ENCODE measurements at places on chromosomes 1 and 21.
A peak's percentile ranks its signal among the peaks of the same experiment; 100 is the strongest.

DNA sequence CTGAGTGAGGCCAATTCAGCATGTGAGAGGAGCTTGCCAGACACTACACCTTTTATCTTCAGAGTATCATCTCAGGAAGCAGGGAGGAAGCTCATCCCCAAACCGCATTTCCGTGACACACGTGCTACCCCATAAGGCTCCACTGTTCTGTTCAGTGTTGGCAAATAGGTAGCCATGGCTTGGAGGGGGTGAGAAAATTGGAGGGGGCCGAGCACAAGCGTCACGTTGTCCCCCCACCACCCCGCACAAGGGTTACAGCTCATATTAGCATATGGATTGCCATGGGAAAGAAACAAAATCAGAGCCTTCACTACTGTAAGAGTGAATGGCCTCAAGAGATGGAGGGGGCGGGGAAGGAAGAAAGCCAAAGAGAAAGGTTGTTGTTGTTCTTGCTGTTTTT is 46.7 kb downstream of the OLIG1 start:
- DNase-seq, result no peak

DNA sequence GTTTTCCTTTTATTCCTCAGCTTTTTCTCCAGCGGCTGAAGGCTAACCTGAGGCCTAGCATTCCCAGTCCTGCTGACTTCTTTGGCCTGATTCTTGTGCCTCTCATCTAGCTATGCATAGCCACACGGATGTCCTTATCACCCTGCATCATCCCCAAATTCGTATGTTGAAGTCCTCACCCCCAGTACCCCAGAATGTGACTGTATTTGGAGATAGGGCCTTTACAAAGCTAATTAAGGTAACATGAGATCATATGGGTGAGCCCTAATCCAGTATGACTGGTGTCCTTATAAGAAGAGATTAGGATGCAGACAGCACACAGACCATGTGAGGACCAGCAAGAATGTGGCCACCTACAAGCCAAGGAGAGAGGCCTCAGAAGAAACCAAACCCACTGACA is 44.6 kb downstream of the CDCP2 start:
- no peak for DNase-seq

- DNase-seq, result peak; percentile 67
Observed at GRCh38 chr1:181479137-181479745, 4.1 kb upstream of the CACNA1E start.

GRCh38 chr1:213564215-213564659 is 423.5 kb upstream of the PROX1 start:
- peak; percentile 27 for DNase-seq

GRCh38 chr1:24289937-24290595 is 29.1 kb upstream of the GRHL3 start:
- peak; percentile 94 for DNase-seq

- no peak for DNase-seq
Observed at GRCh38 chr1:17123196-17124045, 4.2 kb upstream of the PADI2 start.

GRCh38 chr1:54800899-54801759 is at the start of gene TTC22:
Gene TTC22 (minus strand): TSS chr1:54801323. CDS start chr1:54801163, 160 bp downstream.
- DNase-seq, result peak; percentile 36

DNA sequence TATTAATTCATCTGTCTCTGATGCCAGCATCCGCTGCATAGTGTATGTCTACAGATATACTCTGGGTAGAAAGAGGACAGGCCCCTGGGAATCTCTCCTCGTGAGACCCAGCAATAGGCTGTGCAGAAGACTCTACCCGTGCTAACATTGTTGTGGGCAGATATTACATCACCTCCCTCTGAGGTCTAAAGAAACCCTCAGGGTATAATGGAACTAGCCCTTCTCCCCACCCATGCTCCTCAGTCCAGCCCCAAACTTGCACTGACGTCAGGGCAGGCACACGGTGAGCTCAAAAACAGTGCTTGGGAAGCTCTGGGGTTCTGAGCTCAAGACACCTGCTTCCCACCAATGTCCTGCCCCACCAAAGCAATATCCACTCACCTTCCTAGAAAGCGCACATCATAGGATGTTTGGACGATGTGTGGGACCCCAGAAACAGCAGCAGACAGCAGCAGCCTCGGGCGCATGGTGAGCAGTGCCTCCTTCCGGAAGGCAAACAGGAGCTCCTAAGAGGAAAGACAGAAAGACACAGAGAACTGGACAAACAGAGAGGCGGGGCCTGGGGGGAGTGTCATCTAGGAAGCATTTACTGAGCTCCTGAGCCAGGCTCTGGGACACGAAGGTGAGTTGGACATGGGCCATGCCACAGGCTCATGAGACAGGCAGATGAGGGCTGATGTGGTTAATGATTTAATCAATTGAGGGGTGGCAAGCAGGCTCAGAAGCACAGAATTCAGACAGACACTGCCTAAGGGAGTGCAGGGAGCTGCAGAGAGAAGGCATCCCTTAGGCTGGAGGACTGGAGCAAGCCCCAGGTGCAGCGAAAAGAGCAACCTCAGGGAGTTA is 4.8 kb downstream of the OVGP1 start:
- DNase-seq, result no peak

DNA sequence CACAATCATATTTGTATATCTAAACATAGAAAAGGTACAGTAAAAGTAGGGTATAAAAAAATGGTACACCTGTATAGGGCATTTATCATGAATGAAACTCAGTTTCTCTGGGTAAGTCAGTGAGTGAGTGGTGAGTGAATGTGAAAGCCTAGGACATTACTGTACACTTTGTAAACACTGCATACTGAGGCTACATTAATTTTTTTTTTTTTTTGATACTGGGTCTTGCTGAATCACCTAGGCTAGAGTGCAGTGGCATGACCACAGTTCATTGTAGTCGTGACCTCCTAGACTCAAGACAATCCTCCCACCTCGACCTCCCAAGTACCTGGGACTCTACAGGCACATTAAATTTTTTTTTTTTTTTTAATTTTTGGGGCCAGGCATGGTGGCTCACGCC is 27.8 kb downstream of the FBXO28 start:
- DNase-seq, result no peak

- DNase-seq, result no peak
Observed at GRCh38 chr1:19330449-19331135, 18.5 kb downstream of the SLC66A1 start.

- no peak for DNase-seq
Observed at GRCh38 chr1:163163881-163164582, 38.7 kb downstream of the RGS5 start.

GRCh38 chr1:48743480-48743879 is 33.2 kb downstream of the BEND5 start:
- no peak for DNase-seq

GRCh38 chr1:247854899-247855545 is 2.0 kb upstream of the TRIM58 start:
- no peak for DNase-seq

DNA sequence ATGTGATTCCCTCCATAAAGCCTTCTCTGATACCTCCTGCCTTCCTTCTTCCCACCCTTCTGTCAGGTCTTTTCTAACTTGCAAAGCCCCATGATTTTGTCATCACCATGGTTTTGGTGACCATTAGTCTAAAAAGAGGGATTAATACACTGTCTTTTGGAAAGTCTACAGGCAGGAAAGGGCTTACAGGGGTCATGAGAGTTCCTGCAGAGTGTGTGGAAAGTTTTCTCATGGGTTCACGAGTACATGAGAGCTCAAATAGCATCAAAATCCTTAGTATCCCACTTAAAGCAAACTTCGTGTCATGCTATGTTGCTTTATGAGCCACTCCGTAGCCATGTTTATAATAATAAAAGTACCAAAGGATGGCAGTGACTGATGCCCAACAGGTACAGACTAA is 86.6 kb upstream of the BMP8A start:
- DNase-seq, result no peak

DNA sequence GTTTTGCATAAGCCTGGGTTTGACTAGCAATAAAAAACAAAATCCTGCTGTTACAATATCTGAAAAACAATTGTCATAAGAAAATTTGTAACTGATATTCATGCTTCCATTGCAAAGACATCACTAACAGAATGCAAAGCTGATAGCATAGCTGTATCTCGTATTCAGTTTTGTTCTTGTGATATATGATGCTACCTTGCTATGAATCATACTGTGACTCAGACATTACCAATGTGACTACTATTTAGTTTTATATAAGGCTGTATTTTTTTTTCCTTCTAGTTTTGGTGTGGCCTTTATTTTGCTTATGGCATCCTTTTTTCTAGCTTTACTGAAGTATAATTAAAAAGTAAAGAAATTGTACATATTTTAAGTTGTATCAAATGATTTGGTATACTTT is 1381.8 kb downstream of the MRPL39 start:
- no peak for DNase-seq

DNA sequence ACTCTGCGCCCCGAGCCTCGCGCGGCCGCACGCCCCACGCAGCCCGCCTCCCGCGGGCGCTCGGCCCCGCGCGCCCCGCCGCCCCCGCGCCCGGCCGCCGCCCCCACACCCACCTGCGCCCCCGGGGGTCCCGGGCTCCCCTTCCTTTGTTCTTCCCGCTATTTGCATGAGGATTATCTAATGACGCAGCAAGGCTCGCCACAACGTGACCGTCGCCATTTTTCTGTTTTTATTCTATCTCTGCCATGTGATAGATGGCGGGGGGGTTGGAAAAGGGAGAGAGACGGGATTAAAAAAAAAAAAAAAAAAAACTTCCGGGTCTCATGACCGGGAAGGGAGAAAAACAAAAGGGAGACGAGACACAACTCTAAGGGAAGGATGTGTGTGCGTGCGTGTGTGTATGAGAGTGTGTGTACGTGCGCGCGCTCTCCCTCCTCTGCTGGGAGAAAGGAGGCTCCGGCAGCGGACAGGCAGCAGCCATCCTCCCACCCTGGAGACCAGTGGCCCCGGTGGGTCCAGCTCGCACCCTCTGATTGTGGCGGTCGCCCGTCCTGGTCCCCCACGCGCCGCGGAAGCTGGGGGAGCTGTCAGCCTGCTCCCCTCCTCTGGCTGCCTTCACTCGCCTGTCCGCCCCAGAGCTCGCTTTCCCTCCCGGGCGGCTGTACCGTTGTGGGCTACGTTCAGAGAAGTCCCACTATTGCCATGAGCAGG is 80.4 kb upstream of the AK4 start:
- DNase-seq, result peak; percentile 80

DNA sequence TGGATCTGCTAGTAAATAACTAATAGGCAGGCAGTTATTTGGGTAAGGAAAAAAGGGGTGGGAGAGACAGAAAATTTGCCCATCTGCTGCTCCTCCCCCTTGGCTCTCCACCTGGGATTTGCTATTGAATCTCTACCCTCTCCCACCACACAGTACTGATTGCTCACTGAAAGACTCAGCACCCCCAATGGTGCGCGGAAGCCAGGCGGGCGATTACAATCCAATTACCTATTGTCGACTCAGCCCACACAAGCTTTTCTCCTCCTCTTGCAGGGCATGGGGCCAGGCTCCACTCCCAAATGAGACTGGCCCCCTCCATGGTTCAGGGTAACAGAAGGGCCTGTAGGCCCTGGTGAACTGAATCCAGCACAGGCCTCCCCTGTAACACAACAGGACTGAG is 2.7 kb upstream of the HMGN2 start:
- peak; percentile 31 for DNase-seq

- DNase-seq, result no peak
Observed at GRCh38 chr1:116564426-116564825, 6.4 kb downstream of the CD58 start.

DNA sequence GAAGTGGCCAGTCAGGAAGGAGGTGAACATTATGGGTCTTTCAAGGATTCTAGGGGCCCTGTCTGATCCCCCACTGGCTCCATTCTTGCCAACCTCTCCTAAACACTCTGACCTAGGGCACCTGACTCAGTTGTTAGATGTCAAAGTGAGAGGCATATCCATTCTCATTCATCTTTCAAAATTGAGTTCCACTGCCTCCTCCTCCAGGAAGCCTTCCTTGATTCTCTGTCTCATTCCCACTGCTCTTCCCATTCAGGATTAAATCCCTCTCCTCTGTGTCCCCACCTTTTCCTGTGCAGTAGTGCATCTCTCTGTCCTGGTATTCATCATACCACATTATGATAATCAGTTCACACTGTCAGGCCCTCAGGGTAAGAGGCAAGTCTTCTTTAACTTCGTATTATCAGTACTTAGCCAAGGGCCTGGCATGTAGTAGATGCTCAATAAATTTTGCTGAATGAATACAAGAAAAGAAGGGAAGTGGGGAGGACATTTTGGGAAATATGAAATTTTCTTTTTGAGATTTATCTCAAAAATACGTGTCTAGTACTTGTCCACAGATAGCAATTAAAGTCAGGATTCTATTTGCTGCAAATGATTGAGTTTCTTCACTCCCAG is 61.8 kb upstream of the ITPKB start:
- DNase-seq, result no peak

- DNase-seq, result no peak
Observed at GRCh38 chr21:38959692-38960061, 153.9 kb downstream of the ETS2 start.

DNA sequence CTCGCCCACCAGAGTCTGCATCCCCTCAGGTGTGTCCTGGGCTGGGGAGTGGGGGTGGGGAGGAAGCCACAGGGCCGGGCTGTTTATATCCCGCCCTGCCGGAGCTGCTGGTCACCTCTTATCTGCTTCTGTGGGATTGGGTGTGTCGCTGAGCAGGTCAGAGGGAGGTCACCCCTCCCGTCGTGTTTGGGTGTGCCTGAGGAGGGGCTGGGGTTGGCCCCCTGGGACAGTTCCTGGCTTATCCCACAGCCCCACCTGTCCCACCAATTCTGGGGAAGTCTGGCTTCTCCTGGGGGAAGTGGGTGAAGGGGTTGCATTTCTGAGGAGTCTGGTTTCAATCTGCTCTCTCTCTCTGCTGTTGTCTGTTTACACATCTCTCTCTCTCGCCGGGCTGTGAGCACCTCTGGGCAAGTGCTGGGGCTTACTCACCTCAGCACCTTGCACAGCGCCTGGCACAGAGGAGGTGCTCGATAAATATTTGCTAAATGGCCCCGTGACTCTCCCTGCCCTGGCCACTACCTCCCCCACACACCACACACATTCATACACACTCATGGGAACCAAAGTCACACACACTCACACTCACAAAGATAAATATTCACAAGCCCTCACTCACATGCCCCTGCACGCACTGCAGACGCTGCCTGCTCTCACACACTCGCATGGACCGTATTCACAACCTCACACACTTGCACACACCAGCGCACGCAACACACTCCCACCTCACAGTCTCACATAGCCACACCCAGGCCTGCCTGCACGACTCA is 8.3 kb downstream of the ELF3 start:
- DNase-seq, result no peak

- no peak for DNase-seq
Observed at GRCh38 chr1:94463056-94463764, 45.0 kb downstream of the ABCD3 start.

Data from adrenal gland (tissue), 19 donors.